ENCODE measurements at places on chromosomes 13 and 19.

DNA sequence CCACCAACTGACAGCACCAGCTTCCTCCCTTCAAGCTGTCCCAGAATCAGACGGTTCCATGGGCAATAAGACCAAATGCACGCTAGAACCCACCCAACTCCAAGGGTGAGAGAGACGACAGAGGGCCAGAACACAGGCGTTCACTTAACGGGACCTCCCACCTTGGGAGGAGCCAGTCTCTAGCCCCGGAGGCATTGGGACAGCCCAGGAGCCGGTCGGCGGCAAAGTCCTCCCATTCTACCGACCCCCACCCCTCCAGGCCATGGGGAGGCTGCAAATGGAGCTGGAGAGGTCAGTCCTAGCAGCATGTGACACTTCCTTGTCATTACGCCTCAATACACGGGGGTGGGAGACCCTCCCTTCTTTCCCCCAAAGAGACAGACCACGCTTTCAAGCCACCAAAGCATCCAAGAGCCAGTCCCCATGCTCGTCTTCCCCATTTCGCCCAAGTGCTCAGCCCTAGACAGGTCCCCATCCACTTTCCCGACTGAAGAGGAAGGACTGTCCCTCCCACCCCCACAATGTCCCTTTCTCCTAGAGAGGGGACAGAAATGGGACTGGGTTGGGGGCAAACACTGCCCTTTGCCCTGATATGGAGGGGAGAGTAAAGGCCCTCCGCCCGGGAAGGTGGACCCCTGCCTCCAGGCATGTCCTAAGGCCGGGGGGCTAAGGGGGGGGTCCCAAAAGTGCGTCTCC is 964 bp downstream of the KHSRP start:
- DNase-seq: no peak

DNA sequence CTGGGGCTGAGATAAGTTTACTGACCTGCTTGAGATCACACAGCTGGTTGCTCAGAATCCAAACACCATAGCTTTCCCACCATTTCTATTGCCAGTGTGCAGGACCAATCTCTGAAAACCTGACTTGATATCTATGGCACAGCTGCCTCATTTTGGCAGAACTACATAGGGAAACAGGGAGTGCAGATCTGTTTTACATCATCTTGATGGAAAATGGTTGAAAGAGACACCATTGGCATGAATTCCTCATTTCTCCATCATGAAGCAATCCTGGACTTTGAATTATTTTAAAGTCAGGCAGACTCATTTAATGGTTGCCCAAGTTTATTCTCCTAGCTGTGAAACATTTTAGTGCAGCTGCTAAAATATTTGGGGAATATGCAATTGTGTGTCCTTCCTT is 1628.2 kb upstream of the SLC10A2 start:
- no peak for DNase-seq

DNA sequence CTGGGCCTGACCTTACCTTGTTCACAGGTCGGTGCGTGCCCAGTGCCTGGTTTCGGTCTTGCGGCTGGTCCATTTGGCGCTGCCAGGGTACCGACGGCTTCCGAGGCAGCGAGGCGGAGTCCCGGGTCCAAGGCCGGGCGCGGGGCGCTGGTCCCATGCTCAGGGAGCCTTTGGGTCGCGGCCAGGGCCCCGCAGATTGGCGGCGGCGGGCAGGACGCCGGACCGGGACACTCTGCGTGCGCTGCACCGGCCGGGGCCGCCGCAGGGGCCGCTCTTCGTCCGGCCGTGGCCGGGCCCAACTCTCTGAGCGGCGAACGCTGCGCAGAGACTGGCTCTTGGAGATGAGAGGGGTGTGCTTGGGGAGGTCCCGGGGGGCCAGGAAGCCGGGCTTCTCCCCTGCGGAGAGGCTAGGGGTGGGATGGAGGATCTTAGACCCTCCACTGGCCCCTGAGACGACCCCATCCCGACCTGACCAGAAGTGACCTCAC is 3.4 kb upstream of the WIZ start:
- DNase-seq: no peak

DNA sequence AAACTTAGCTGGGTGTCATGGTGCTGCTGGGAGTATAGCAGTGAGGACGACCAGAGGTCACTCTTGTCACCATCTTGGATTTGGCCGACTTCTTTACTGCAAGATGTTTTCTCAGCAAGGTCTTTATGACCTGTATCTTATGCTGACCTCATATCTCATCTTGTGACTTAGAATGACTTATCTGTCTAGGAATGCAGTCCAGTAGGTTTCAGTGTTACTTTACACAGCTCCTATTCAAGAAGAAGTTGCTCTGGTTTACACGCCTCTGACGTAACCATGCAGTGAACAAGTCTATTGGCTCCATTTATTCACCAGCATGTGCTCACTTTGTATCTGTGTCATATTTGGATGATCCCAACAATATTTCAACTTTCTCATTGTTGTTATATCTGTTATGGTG is 26.7 kb downstream of the ZNF850 start:
- DNase-seq: no peak

GRCh38 chr13:95536632-95537241 is 15.8 kb upstream of the CLDN10 start:
- DNase-seq: no peak

DNA sequence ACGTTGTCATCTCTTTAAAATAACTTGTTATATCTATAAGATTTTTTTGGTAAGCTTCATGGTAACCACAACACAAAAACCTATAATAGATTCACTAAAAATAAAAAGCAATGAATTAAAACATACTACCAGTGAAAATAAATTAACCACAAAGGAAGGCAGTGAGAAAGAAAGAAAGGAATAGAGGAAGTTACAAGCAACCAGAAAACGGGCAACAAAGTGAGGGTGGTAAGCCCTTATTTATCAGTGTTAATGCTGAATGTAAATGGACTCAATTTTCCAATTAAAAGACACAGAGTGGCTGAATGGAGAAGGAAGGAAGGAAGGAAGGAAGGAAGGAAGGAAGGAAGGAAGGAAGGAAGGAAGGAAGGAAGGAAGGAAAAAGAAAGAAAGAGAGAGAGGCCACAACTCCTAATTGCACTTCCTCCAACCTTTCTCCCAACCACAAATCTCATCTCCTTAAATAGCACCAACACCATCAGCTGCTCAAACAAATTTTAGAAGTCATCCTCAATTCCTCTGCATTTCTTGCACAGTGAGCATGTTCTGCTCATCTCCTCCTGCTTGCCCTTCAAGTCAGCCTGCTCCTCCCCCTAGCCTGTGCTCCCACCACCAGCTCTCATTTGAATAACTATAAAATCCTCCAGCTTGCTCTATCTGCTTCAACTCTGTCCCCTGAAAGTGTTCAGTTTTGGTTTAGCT is 48.6 kb downstream of the CCNA1 start:
- DNase-seq: no peak

GRCh38 chr19:1206864-1207450 is 1.4 kb downstream of the STK11 start:
- no peak for DNase-seq

- DNase-seq: no peak
These were observed 87.8 kb downstream of the FNDC3A start for GRCh38 chr13:49063497-49063896.

DNA sequence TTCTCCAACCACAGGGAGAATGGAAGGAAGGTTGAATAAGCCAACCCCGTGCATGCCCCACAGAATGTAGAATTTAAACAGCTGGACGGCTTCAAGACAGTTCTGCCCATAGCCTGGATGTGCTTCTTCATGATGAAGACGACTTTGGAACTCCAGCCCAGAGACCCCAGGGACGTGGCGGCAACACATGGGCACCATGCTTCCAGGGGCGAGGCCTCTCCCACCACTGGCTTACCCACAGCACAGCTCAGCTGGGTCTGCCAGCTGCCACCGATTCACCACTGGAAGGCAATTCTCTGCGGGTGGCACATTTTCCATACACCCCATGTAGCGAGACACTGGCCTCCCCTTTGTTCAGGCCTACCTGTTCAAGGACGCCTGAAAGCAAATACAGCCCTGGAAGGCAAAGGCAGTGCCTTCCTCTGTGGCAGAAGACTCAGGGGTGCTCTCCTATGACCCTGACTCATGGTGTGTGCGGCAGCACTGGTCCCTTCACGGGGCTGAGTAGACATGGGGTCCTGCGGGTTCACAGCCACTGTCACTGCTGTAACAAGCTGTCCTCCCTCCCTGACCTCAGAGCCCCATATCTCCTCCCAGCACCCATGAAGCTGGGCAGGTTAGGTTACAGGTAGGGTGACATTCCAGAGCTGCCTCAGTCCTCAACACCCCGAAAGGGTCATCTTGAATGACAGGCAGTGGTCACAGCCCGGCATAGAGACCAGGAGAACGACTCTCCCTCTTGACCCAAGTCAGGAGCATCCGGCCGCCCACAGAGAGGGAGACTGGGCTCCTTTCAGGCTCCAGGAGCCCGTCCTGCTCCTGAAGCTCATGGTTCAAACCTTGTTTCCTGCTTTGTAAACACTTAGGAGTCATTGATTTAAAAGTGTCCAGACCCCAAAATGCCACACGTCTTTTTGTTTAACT is 72.7 kb downstream of the SPACA7 start:
- no peak for DNase-seq

GRCh38 chr19:7444042-7444441 is 44.8 kb downstream of the PEX11G start:
- DNase-seq: no peak

DNA sequence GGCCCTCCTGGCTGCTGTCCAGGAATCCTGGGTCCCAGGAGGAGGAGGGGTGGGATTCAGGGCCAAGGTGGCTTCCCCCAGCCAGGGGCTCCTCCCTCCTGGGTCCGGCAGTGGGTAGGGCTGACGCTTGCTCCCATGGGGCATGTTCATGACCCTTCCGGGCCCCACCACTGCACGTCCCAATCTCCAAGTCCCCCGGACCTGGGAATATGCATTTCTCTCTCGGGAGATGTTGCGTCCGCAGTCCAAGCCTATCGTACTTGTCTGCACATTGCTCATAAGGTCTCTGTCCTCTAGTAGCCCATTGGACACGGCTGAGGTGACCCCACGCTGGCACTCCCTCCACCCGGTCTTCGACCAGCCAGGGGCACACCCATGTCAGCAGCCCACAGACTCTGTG is 192.3 kb downstream of the TEX29 start:
- DNase-seq: no peak

All from activated CD4-positive, alpha-beta T cell treated with anti-CD3 and anti-CD28 coated beads, Interleukin-2, amount 50 U/mL, for 24 hours (primary cell).